ENCODE measurements at places on chromosomes 13 and 19. TPM values are rescaled to one million over a fixed set of nuclear protein-coding genes. Genes with fewer than 3 reads are reported as not detected.

Gene SHD
- polyA plus RNA-seq: 5.7 TPM

Gene NKPD1
- polyA plus RNA-seq: 0.06 TPM

Gene FFAR3
- polyA plus RNA-seq: 0.71 TPM

Gene POMP
- polyA plus RNA-seq: 80.8 TPM

Gene DYRK1B
- 34.9 TPM for polyA plus RNA-seq

Gene ZNF549
- polyA plus RNA-seq: 10.5 TPM

Gene FCGBP
- 9.5 TPM for polyA plus RNA-seq

Gene ZNF486
- polyA plus RNA-seq: 24.7 TPM

Gene EFNB2
- polyA plus RNA-seq: 37.8 TPM

Gene GRK1
- polyA plus RNA-seq: 0.26 TPM

Gene TMIGD2
- polyA plus RNA-seq: 0.43 TPM

Gene NXNL1
- polyA plus RNA-seq: not detected

Gene ZNF260
- polyA plus RNA-seq: 30.9 TPM

Gene WDR62
- 6.4 TPM for polyA plus RNA-seq
